ENCODE measurements at places on chromosomes 7 and 10.

- no peak for DNase-seq
These were observed 90.5 kb downstream of the TWIST1 start for GRCh38 chr7:19026888-19027287.

- no peak for DNase-seq
These were observed 328.4 kb upstream of the GNAI1 start for GRCh38 chr7:79806161-79806734.

GRCh38 chr7:39971924-39972323 is 21.9 kb downstream of the CDK13 start:
- no peak for DNase-seq

- no peak for DNase-seq
These were observed 141.1 kb upstream of the LRRTM3 start for GRCh38 chr10:66784770-66785169.

DNA sequence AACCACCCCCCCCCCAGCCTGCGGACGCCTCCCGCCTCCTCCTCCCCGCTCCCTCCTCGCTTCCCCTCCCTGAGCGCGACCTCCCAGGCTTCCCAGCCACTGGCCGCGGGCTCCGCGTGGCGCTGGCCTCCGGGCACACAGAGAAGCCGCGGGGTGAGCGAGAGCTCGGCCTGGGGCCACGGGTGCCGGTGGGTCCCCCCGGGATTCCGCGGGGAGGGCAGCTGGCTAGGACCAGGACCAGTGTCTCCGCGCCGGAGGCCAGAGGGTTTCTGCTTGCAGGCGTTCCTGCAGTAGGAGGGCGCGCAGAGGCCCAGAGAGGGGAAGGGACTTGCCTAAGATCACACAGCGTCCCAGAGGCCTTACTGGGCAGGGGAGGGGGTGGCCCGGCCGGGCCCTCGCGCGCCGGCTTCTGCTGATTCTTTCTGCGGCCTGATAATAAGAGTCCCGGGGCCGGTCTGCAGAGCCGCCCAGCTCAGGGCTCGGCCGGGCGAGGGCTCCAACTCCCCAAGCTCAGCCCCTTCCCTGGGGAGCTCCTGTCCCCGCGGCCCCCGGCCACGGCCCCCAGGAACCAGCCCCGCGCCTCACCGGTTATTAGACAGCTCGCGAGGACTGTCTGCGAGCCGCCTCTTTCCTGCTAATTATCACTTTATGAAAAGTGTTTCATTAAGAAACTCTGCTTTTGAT is 10.1 kb downstream of the UNCX start:
- no peak for DNase-seq

GRCh38 chr10:34812771-34813170 is 2.3 kb downstream of the PARD3 start:
- no peak for DNase-seq
